ENCODE measurements at places on chromosomes 2 and 18.

DNA sequence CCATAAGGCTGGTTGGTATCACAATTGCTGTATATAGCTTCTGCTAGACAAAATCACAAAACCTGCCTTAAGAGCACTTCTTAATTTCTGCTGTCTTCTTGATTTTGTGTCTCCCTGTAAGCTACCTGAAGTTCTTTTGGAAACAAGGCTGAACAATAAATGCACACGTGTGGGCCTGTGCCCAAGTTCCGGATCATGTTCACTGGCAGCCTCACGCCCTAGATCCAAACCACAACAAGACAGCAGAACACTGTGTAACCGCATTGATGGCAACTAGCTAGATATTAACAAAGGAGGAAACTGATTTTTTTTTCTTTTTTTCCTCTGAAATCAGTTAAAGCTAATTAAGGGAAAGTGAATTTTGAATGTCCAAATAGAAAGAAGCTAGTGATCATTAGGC is 81.5 kb upstream of the LYPD6B start:
- no peak for DNase-seq

GRCh38 chr2:179243046-179243445 is 21.6 kb downstream of the SESTD1 start:
- no peak for DNase-seq

GRCh38 chr2:20423847-20424246 is 23.0 kb upstream of the RHOB start:
- DNase-seq, result no peak

GRCh38 chr2:21102356-21102755 is 21.4 kb upstream of the TDRD15 start:
- no peak for DNase-seq

DNA sequence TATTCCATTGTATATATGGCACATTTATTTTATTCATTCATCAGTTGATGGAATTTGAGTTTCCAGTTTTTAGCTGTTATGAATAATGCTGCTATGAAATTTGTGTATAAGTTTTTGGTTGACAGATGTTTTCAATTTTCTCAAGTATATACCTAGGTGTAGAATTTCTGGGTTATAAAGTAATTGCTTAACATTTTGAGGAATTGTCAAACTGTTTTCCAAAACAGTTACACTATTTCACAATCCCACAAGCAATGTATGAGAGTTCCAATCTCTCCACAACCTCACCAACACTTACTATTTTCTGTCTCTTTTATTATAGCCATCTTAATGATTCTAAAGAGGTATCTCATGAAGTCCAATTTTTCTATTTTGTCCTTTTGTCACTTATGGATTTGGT is 12.5 kb upstream of the WDSUB1 start:
- no peak for DNase-seq

DNA sequence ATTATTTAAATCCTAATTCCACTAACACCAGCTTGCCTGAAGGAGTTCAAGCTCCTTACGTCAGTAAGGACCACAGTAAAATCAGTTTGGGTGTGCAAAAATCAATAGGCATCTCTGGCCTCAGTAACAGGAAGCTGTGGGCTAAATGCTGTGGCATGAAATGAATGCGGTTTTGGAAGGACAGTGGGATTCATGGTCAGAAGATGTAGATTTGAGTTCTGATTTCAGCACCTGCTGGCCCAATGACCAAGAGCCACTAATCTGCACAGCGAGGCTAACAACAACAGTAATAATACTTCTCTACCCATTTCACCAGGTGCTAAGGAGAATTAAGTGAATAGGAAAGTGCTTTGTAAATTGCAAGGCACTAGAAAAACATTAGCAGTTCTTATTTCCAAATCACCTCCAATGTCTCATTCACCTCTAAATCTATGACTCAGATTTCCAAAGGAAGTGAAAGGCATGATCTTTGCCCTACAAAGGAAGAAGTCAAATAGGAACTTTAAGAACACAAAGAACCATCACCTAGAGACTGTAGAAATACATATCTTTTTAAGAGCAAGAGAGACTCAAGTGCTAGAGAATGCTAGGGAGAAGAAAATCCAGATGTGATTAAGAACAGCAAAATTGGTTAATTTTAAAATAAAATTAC is 172.6 kb downstream of the ANKRD44 start:
- DNase-seq, result no peak

DNA sequence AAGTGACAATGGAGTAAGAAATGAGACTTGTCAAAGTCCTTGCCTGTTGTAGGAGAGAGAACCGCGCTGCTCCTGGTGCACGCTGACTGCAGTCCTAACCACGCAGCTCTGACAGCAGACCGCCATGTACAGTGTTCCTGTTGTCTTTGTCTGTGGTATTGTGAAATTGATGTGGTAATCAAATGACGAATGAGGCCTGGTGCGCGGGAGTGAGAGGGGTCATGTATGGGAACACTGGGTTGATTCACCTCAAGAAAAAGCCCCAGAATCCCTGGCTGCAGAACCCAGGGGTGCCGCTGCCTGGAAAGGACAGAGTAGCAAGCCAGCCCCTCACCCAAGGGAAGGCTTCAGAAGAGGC is 64.0 kb downstream of the INPP4A start:
- DNase-seq, result no peak

GRCh38 chr2:241764275-241765241 is 12.1 kb upstream of the GAL3ST2 start:
- DNase-seq, result no peak

DNA sequence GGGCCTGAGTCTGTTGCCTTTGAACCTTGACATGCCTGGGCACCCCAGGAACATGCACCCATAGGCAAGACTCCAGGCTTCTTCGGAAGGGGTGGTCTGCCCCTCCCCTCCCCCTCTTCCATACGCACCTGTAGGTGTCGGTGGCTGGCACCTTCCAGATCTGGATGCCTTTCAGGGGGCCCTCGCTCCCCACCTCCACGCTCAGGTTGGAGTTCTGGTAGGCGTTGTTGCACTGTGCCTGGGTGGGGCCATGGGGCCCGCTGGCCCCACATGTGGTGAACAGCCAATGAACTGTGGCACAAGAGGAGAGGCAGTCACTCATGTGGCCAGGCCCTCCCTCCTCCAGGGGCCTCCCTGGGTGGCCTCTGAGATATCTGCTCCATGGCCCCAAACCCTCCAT is 135.8 kb downstream of the CLIP4 start:
- no peak for DNase-seq

- no peak for DNase-seq
Observed at GRCh38 chr2:74812787-74813590, 20.9 kb upstream of the HK2 start.

DNA sequence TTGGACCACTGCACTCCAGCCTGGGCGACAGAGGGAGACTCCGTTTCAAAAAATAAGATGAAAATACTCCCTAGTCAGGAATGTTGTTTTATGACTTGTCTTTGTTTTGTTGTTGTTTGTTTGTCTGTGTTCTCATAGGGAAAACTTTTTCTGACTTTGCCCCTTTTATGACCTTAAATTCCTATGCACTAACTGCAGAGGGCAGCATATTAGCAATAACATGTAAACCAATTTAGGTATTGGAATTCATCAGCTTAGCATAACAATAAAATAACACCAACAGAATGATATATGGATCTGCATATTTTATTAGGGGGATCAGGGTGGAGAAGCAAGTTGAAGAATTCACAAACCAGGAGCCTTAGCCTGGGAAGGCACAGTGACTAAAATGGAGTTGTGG is 631.5 kb downstream of the SUCLG1 start:
- DNase-seq, result no peak

DNA sequence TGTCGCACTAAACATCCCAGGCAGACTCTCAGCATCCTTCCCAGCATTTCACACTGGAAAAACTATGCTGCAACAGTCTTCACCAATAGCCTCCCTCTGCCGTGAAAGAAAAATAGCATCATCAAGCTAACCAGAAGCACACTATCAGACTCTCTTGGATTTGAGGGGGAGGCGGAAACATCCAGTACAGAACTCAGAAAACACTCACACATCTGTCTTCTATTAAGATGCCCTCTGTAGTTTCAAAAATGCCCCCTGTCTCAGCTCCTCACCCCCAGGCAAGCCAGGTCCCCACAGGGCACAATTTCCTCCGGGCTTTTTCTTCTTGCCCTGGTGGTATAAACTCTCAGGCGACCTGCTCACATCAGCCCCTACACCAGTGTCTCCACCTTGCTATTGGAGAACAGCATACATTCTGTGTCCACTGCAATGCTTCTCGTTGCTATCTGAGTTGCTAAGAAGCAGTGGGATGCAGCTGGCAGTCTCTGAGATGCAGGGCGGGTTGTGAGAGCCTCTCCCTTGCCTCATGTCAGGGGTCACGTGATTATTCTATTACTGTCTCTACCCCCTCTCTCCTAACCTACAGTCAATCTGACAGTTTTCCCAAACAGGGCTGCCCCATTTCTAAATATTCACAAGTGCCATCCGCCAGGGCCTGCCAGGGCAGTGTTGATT is 189.9 kb downstream of the INO80D start:
- DNase-seq, result no peak

GRCh38 chr2:27792759-27793158 is 21.2 kb downstream of the MRPL33 start:
- no peak for DNase-seq

- DNase-seq, result no peak
Observed at GRCh38 chr2:215071676-215072075, 66.8 kb downstream of the ABCA12 start.
